ENCODE measurements at places on chromosomes 13 and 19.
A peak's percentile ranks its signal among the peaks of the same experiment; 100 is the strongest.

- DNase-seq: no peak
Observed at GRCh38 chr13:74550039-74550438, 415.8 kb upstream of the KLF12 start.

- peak; percentile 62 for DNase-seq
Observed at GRCh38 chr13:53311561-53311960, 282.9 kb downstream of the OLFM4 start.

DNA sequence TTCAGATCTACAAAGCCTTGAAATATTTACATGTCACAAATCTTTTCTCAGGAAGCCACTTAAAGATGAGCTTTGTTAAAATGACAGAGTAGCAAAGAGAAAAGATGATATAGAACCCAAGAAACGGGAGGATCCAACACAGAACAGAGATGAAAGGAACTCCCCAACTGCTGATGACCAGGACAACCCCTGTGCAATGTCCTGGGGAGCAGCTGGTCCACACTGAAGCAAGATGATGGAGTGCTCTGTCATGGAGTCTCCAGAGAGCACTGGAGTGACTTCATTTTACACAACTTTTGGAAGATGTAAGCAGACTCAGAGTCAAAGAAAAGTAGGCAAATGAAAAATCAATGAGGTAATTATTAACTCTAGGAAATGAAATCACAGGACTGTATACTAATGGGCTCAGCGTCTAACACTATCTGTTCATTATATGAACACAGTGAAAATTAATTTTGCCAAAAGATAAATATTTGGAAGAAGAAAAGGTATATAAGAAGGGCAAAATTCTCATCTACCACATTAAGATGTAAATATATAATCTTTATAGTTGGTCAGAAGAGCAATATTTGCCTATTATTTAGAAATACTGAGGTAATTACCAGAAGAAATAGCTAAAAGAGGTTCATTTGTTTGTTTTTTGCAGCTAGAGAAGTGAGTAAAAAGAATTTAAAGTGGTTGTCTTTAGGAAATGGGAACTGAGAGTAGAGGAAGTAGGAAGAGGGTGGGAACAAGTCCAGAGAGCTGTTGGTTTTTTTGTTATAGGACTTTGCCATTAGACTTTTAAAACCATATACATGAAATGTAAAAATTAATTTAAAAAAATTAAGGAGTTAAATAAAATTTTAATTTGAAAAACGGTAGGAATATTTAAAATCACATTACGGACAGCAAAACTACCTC, 30.5 kb downstream of the MTRF1 start:
- no peak for DNase-seq

GRCh38 chr13:43934273-43934672, 54.6 kb downstream of the LACC1 start:
- no peak for DNase-seq

DNA sequence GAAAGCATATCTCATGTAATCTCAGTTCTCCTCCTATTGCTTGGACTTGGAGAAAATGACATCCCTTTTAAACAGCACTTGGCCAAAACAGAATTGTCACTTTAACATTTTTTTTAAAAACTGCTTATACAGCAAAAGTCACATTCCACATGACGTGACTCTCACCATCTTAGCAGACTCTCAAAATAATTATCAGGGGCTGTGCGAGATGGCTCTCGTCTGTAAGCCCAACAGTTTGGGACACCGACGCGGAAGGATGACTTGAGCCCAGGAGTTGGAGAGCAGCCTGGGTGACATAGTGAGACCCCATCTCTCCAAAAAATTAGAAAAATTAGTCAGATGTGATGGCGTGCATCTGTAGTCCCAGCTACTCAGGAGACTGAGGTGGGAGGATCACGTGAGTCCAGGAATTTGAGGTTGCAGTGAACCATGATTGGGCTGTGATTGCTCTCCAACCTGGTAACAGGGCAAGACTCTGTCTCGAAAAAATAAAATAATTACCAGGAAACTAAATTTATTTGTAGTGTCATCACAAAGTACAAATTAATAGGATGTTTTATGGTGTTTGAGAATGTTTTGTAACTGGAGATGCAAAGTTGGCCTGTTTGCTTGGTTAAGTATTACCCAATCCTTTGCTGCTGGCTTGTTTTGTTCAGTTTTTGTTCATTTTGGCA, 8.8 kb downstream of the SAFB start:
- DNase-seq: no peak

DNA sequence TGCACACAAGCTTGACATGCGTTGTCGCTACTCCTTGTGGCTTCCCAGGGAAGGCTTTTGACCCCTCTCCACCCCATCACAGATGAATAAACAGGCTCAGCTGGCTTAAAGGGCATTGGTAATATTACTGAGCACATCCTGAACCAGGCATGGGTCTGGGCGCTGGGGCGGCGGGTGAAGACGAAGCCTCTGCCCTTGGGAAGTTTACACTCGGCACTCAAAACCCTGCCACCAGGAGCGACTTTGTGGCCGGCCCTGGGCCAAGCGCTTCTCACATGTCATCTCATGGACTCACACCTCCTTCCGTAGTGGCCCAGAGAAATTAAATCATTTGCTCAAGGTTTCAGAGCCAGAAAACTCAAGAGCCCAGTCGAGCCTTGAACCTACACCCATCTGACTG, 32.6 kb upstream of the ASF1B start:
- DNase-seq: no peak

DNA sequence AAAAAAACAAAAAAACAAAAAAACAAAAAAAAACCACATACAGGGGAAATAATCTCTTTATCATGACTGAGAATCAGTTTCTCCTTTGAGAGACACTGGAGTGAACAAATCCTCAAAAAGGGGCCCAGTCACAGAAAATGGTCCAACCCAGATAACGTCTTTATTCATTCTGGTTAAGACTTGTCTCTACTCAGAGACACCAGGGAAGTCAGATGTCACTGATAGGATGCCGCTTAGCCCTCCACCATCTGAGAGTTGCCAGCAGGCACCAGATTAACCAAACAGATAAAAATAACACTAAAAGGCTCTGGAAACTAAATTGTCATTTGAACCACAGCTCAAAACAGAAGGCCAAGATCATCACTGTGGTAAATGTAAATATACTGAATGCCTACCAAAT, 1163.4 kb upstream of the ATXN8OS start:
- DNase-seq: no peak

DNA sequence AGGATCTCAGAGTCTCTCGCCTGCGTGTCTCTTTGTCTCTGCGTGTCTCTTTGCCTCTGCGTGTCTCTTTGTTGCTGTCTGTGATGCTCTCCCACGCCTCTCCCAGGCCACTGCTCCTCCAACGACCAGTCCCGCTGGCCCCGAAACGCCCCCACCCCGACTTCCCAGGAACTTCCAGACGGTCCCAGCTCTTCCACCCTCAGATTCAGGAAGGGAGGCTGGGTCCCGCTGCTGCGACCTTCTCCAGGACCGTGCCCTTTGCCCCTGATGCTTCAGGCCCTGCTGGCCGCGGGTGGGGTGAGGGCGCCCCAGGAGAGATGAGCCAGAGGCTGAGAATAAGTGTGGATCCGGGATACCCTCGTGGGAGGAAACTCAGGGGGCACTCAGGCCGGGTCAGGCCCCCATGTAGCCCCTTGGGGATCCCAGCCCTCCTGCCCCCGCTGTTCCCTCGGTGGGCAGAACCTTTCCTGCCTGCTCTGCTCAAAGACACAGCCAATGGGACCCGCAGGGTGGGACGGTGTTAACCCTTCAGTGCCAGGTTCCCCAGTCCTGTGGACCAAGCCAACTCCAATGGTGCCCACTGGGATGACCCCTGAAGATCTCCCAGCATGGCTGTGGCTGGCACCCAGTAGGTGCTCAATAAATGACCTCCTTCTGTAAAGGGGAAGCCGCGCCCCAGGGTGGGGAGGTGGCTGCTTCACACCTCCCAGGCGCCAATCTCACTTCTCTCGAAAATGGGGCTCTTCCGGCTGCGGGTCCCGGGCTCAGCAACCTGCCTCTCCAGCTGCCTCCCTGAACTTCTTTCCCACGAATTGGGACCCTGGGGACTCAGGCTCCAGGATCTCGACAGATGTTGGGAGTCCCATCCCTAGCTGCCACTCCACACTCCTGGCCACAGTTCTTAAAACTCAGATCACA, 1.5 kb upstream of the S1PR5 start:
- no peak for DNase-seq

DNA sequence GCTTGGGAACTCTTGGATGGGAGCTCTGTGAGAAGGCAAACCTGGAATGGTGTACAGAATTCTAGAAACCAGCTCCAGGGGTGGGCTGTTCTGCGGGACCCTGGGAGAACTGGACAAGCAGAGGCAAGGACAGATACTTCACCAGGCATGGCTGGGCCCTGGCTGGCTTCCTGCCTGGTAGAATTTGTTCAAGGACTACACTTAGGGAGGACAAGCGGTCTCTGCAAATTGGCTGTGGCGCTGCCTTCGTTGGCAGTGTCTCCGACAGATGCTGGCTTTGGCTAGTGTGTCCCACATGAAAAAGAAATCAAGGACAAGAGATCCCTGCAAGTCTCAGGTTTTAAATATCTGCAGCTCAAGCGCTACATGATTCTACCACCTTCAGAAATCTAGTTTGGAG, 12.4 kb downstream of the CEBPG start:
- DNase-seq: no peak

DNA sequence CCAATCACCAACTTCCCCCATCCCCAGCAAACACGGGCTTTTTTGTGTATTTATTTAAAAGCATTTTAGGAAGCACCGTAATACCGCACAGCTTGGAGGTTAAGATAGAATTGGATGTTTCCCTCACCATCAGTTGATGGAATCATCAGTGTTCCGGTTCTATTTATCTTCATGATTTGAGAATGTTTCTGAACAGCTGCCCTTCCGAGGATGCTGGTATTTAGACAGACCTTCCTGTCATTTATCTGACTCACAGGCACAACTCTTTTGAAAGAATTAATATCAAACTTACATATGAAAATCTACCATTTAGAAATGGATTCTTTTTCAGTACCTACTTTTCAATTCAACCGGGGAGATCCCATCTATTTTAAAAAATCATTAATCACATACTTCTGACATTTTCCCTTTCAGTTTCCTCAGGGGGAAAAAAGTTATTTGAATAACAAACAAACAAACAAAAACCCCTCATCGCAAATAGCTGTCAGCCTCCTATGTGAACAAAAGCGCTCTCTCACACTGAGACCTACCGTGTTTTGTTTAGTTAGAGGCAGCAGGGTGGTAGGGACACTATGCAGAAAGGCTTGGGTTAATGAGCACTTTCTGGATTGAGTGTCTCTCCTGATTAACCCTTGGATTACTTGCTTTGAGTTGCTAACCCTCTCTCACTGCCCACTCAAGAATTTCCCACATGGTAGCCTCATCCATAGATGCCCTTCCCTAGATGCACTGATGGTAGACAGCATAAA, 189.3 kb downstream of the TM9SF2 start:
- peak; percentile 22 for DNase-seq

DNA sequence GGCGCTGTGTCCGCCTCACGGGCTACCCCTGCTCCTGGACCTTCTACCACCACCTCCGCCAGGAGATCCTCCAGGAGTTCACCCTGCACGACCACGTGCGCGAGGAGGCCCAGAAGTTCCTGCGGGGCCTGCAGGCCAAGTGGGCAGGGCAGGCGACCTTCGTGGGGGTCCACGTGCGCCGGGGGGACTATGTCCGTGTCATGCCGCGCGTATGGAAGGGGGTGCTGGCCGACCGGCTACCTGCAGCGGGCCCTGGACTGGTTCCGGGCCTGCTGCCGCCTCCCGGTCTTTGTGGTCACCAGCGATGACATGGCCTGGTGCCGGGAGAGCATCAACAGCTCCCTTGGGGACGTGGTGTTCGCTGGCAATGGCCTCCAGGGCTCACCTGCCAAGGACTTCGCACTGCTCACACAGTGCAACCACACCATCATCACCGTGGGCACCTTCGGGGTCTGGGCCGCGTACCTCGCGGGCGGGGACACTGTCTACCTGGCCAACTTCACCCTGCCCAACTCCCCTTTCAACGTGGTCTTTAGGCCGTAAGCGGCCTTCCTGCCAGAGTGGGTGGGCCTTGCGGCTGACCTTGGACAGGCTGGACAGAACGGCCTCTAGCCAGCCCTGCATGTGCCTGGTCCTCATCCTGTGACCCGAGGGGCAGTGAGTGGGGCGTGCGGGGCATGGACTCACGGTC, 7.8 kb upstream of the NTN5 start:
- no peak for DNase-seq

- no peak for DNase-seq
Observed at GRCh38 chr19:49282184-49282583, 42.8 kb downstream of the SLC6A16 start.

DNA sequence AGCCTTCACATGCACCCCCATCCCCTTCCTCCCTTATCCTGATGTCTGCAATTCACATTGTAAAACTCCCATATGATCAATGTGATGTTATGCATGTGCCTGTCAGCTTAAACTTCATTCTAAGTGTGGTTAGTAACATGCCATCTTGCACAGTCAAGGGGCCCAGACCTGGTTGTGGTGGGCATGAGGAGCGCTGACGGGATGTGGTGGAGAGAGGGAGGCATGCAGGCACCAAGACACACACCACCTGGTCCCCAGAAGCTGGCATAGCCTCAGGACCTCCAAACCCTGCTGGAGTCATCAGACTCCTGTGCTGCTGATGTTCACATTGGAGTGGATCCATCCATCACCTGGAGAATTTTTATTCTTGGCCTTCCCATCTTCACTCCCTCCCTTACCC, 90.5 kb upstream of the ABCC4 start:
- no peak for DNase-seq

DNA sequence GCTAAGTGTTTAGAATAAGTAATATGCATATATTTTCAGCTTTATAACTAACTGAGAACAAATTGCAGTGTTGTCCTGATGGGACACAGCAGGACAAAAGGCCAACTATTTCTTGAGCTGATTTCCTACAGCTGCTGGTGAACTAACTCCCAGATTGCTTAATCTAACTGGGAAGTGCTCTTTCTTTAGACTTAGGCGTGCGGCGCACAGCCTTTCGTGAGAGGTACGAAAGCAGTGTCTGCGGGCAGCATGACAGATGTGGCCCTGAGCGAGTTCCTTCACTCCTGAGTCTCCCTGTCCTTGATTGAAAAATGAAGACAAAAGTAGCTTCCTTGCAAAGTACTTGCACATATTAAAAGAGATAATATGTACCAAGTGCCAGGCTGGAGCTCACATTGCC, 47.3 kb upstream of the NPAS1 start:
- no peak for DNase-seq

Measured in HAP-1 (cell line).